ENCODE measurements at places on chromosomes 12 and 14. TPM values are rescaled to one million over a fixed set of nuclear protein-coding genes. Genes with fewer than 3 reads are reported as not detected.

Gene LRRC10
- not detected for total RNA-seq

- DNase-seq = no peak
- H3K27ac ChIP-seq = peak overlapping the region; percentile 35
- peaks cover 53% of the 10 kb centered on the region for H3K4me1 ChIP-seq
- peaks cover 81% of the 10 kb centered on the region for H3K36me3 ChIP-seq
- no peaks in the 10 kb centered on the region for H3K27me3 ChIP-seq
Measured at GRCh38 chr14:103735815-103736545, 20.4 kb downstream of the ZFYVE21 start.

Gene IL22
- total RNA-seq = not detected

DNA sequence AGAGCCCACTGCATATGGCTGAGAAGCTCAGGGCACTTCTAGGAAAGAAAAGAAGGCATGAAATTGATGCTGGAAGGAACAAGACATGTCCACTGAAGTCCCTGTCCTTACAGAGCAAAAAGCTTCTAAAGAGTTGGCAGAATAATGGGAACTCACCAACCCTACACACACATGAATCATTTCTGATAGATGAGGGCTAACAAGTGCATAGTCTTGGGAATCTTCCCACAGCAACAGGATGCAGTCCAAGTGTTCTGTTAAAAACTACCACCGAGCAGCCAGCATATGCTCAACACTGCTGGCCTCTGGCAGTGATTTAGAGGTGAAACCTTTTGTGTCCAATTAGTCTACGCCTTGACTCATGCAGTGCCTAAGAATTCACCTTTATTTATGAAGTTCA is 44.8 kb downstream of the RHOJ start:
- no peak for DNase-seq
- H3K4me1 ChIP-seq = peaks cover 4% of the 10 kb centered on the region
- peak overlapping the region; percentile 49 for H3K27ac ChIP-seq
- H3K27me3 ChIP-seq = no peaks in the 10 kb centered on the region
- no peak overlapping the region for H3K4me3 ChIP-seq
- H3K36me3 ChIP-seq = no peaks in the 10 kb centered on the region

DNA sequence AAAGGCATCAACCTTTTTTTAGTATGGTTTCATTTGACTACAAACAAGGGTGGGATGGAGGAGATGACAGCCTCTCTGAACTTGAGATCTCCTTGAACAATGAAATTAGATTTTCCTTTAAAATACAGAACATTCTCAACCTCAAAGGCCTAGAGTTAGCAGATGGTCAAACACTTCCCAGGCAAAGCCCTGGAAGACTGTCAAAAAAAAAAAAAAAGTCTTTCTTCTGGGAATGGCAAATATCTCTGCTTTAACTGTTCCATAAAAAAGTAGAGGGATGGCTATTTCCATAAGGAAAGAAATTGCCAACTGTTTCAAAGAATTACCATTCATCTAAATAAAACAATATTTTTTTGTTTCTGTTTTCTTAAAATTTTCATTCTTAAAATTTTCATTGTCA is 870.8 kb downstream of the GALC start:
- no peaks in the 10 kb centered on the region for H3K27me3 ChIP-seq
- no peak for DNase-seq
- H3K27ac ChIP-seq = no peak overlapping the region
- H3K4me3 ChIP-seq = no peak overlapping the region

Gene CACNB3
- 24.0 TPM for total RNA-seq

DNA sequence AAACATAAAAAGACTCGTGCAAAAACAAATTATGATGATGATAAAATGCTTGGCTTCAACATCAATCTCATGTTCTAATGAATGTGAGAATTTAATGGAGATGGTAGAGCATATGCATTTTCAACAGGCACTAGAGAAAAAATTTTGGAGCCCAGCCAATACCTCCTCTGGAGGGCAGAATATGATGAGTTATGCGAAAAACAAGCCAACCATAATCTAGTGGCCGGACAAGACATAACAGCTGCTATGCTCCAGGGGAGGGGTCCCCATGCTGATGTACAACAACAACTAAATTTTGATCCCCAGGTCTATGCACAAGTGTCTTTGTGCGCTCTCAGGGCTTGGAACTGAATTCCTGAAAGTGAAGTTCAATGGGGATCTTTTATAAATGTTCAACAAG is 1197.5 kb downstream of the LRFN5 start:
- DNase-seq = no peak
- H3K4me1 ChIP-seq = no peaks in the 10 kb centered on the region

- H3K27ac ChIP-seq = peak overlapping the region; percentile 94
- H3K27me3 ChIP-seq = no peaks in the 10 kb centered on the region
- DNase-seq = peak; percentile 97
- H3K36me3 ChIP-seq = no peaks in the 10 kb centered on the region
- H3K4me1 ChIP-seq = peaks cover 81% of the 10 kb centered on the region
- peak overlapping the region; percentile 19 for H3K4me3 ChIP-seq
Measured at GRCh38 chr12:57893431-57894353, 47.2 kb upstream of the CTDSP2 start.

DNA sequence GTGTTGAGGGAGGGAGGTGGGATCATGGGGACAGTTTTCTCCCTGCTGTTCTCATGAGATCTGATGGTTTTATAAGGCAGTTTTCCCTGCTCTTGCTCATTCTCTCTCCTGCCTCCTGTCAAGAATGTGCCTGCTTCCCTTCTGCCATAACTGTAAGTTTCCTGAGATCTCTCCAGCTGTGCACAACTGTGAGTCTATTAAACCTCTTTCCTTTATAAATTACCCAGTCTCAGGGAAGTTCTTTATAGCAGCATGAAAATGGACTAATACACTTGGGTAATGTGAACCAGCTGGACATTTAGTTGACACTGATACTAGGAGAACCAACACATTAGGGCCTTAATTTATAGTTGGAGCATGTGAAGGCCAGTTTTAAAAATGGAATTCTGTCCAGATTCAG is 12.4 kb upstream of the CCDC91 start:
- H3K36me3 ChIP-seq = no peaks in the 10 kb centered on the region
- DNase-seq = no peak
- H3K4me1 ChIP-seq = no peaks in the 10 kb centered on the region
- H3K4me3 ChIP-seq = no peak overlapping the region
- no peaks in the 10 kb centered on the region for H3K27me3 ChIP-seq

DNA sequence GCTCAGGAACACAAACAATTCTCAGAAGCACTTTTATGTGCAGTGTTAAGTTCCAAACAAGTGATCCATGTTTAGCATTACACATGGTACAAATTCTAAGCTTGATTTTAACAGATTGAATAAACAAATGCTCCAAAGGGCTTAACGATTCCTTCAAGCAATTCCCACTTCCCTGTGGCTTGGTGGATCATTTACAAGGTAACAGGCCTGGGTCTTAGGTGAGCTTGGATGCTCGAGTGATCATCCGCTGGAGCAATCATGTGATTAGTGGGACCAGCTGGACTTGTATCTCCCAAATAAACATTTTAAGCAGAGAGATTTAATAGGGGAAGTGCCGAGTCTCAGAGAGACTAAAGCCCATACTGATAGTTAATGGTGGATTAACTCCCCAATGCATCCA is 70.7 kb downstream of the CALM1 start:
- H3K4me3 ChIP-seq = no peak overlapping the region
- H3K4me1 ChIP-seq = no peaks in the 10 kb centered on the region
- DNase-seq = no peak
- no peak overlapping the region for H3K27ac ChIP-seq

DNA sequence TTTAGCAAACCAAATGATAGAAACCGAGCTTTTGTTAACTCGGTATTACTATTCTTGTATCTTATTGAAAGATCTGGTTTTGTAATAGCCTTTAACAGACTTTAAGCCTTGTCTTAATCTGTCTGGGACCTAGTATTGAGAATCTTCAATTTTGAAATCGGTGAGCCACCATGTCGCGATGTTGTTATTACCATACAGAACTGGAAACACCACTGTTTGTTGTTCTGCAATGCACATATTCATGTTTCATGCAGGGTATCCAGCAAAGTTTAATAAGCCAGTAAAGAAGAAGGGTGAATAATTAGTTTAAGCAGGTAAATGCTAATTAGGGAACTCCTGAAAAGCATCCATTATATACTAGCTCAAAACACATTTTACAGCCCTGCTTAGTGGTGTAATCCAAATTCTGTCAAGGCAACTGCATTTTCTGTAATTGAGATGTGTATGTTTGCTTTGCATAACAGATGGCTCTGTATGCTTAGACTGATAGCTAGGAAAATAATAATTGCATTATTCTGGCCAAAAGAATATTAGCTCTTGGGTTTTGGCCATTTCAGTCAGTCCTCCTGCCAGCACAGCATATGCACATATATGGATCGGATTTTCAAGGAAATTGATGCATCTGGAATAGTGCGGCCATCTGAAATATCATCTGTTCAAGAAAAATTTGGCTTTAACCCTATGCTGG is 389.2 kb downstream of the EGLN3 start:
- H3K36me3 ChIP-seq = no peaks in the 10 kb centered on the region
- H3K27me3 ChIP-seq = no peaks in the 10 kb centered on the region
- H3K27ac ChIP-seq = peak overlapping the region; percentile 38
- H3K4me3 ChIP-seq = no peak overlapping the region
- H3K4me1 ChIP-seq = no peaks in the 10 kb centered on the region
- DNase-seq = no peak

DNA sequence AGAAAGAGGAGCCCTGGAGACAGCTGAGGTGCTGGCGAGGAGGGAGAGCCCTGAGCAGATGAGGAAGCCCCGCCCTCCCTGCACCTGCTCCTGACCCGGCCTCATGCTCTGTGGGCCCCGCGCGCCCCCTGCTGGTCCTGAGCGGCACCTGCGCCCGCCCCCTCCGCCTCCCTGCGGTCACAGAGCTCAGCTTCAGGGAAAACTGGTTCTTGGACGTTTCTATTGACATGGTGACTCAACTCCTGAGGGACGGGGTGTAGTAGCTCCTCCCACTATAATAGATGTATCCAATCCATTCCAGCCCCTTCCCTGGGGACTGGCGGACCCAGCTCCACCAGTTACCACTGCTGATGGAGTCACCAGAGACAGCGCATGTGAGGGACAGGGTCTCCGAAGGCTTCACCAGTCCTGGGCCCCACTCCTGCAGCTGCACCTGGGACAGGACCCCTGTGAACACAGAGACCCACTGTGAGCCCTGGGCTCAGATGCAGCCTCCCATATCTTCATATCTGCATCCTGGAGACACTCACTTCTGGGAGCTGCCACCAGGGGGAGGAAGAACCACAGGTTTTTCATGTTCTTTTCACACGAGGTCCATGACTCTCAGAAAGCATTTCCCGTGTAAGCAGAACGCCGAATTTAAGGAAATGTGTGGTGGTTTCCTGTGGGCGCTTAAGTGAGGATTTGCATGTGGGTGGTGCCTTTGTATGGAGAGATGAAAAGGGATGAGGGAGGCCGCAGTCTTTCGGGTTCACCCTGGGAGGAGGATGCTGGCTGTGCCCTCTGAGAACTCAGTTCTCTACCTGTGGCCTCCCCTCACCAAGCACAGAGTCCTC is 1346.4 kb downstream of the TMEM121 start:
- no peak overlapping the region for H3K4me3 ChIP-seq
- H3K27me3 ChIP-seq = no peaks in the 10 kb centered on the region
- H3K36me3 ChIP-seq = no peaks in the 10 kb centered on the region
- H3K27ac ChIP-seq = no peak overlapping the region

DNA sequence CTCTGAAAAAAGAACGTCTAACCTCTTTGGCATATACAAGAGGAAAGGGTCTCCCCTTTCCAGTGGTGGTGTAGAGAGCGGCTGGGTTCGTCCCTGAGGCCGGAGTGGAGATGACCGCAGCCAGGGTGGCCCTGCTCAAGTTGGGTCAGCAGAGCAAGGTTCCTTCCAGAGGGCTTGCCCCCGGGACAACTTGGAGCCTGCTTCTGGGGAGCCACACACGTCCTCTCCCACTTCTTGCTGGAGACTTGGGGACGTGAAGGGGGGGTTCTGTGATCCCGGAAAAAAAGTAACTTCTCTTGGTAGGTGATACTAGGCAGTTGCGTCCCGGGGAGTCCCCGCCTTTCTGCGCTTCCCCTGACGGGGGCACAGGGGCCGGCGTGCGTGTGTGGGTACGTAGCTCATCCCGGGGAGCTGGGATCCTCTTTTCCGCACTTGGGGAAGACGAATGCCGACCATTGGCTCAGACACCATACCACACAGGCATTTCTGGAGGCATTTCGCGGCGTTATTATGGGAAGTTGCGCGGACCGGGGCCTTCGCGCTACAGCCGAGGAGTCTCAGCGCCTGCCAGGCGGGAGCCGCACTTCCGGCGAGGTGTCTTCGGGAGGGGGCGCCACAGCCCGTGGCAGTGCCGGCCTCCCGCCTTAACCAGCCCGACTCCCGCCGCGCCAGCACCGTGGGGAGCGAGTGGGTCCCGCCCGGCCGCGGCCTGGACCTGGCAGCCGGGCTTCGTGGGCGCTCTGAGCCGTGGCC is 14.8 kb upstream of the PAX9 start:
- H3K4me1 ChIP-seq = peaks cover 19% of the 10 kb centered on the region
- no peak overlapping the region for H3K27ac ChIP-seq
- peak overlapping the region; percentile 40 for H3K4me3 ChIP-seq
- H3K27me3 ChIP-seq = peaks cover 77% of the 10 kb centered on the region
- no peak for DNase-seq

DNA sequence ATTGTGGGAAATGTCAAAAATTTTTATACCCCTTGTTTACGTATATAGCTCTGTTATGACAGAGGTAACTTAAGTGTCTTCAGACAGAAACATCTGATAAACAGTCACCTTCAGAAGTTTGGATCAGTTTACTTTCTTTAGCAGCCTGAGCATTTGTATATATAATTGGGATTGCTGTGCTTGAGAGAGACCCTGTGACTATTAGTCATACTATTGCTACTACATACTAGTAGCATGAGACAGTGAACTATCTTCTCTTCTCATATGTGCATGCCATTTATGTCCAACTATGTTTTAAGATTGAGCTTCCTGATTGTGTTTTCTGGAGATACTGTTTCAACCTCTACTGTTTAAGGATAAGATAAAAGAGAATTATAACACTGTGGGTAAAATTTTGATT is 101.5 kb downstream of the PDE6H start:
- H3K27ac ChIP-seq = no peak overlapping the region
- H3K36me3 ChIP-seq = no peaks in the 10 kb centered on the region
- no peaks in the 10 kb centered on the region for H3K27me3 ChIP-seq

Gene KRT75
- not detected for total RNA-seq

GRCh38 chr12:116153113-116153512 is 124.4 kb downstream of the MED13L start:
- no peak overlapping the region for H3K4me3 ChIP-seq
- DNase-seq = no peak
- H3K4me1 ChIP-seq = no peaks in the 10 kb centered on the region
- H3K27ac ChIP-seq = no peak overlapping the region

- peaks cover 2% of the 10 kb centered on the region for H3K36me3 ChIP-seq
- no peak for DNase-seq
- peaks cover 15% of the 10 kb centered on the region for H3K4me1 ChIP-seq
- no peaks in the 10 kb centered on the region for H3K27me3 ChIP-seq
Measured at GRCh38 chr12:130552483-130552996, 163.6 kb downstream of the RIMBP2 start.

Data from spinal cord (tissue), 10 donors.